Fibroblast of lung (primary cell): ENCODE measurements at places on chromosomes 5 and 9. TPM values are rescaled to one million over a fixed set of nuclear protein-coding genes. Genes with fewer than 3 reads are reported as not detected.

Gene GABRB2
- total RNA-seq, result under 0.01 TPM in 2 replicates

Gene ZNF474
- under 0.01 and 0.17 TPM in 2 replicates for total RNA-seq

Gene RNF14
- 49.1 and 62.9 TPM in 2 replicates for total RNA-seq

Gene CREBRF
- 25.2 and 38.8 TPM in 2 replicates for total RNA-seq

Gene AK8
- 0.17 and 0.26 TPM in 2 replicates for total RNA-seq

Gene APBA1
- total RNA-seq, result 5.4 and 8.8 TPM in 2 replicates

Gene PCDHB10
- total RNA-seq, result 0.77 and 2.0 TPM in 2 replicates

Gene HK3
- total RNA-seq, result under 0.01 TPM in 1 of 2 replicates, not detected in the other

Gene CD274
- total RNA-seq, result 3.3 and 5.9 TPM in 2 replicates

Gene SH2D3C
- 0.26 TPM in 1 of 2 replicates, not detected in the other for total RNA-seq
